Stimulated activated CD4-positive, alpha-beta T cell treated with anti-CD3 and anti-CD28 coated beads, Interleukin-4, amount 100 ng/mL, for 4 hours (primary cell): ENCODE measurements at places on chromosomes 13 and 19.

DNA sequence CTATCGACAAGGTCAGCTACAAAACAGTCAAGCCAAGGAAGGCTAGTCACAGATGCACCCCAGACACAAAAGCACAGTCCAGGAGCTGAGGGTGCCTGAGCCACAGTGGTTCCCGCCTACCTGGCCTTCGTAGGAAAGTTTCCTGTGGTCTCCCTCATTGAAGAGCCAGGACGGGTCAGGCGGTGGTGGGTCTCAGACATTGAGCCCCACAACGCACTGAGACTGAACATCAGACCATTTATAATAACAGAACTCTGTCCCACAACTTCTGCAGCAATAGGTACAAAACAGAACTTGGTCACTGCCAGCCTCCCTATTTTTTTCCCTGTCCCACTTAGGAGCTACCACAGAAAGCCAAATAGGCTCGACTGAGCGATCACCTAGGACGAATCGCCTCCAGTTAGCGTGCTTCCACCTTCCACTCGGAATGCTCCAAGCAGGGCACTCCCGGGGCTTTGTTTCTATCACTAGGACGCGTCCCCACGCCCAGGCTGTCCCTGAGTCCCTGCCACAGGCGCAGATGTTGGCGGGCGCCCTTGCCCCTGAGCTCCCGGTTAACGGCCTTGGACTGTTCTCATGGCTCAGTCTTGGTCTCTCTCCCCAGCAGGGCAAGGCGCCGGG, 640 bp upstream of the ZNF544 start:
- DNase-seq = no peak

DNA sequence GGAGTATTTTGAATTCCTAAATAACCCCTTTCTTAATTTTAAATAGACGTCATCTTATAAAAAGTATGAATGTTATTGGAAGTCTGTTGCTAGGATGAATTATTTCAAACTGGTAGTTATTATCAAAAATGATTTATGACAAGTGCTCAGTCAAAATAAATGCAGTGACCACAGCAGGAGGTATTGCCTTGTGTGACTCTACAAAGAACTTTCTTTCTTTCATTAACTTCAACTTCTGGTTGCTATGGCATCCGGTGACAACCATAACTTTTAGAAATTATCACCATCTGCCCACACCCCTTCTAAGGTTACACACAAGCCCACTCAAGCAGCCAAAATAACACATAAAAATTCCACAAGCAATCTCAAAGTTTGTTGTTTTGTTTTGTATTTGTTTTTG, 189.9 kb downstream of the DACH1 start:
- no peak for DNase-seq

GRCh38 chr19:30320916-30321315, 51.3 kb upstream of the ZNF536 start:
- no peak for DNase-seq

DNA sequence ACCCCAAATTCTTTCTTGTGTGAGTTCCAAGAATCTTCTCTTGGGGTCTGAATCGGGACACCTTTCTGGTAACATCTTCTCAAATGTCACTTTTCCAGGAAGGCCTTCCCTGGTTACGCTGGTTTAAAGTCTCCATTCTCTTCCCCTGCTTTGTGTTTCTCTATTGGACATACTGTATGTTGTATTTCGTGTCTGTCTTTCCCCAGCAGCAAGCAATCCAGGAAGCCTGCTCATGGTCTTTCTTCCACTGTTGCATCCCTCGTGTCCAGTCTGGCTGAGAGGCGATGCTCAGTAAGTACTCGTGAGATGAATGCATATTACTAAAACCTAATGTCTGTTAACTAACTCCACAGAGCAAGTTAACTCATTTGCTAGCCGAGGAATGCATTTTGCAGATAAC, 43.7 kb downstream of the RFXAP start:
- no peak for DNase-seq

DNA sequence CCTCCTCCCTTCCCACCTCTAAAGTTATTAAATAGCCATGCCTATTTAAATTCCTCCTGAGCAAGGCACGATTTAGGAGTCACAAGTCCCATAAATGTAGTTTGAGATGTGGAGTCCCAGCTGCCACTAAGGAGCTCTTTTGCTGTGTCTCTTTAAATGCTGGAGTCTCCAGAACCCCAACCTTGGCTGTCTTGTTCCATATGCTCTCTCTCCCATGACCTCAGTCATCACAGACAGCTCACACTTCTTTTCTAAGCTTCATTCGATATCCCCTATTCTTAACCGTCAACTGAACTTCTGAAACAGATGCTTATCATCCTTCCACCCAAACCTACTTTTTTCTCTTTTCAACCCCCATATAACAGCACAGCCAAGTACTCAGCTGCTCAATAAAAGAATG, 197.1 kb downstream of the VWA8 start:
- DNase-seq = no peak

- DNase-seq = no peak
Measured at GRCh38 chr19:19337120-19337519, 16.5 kb downstream of the MAU2 start.

DNA sequence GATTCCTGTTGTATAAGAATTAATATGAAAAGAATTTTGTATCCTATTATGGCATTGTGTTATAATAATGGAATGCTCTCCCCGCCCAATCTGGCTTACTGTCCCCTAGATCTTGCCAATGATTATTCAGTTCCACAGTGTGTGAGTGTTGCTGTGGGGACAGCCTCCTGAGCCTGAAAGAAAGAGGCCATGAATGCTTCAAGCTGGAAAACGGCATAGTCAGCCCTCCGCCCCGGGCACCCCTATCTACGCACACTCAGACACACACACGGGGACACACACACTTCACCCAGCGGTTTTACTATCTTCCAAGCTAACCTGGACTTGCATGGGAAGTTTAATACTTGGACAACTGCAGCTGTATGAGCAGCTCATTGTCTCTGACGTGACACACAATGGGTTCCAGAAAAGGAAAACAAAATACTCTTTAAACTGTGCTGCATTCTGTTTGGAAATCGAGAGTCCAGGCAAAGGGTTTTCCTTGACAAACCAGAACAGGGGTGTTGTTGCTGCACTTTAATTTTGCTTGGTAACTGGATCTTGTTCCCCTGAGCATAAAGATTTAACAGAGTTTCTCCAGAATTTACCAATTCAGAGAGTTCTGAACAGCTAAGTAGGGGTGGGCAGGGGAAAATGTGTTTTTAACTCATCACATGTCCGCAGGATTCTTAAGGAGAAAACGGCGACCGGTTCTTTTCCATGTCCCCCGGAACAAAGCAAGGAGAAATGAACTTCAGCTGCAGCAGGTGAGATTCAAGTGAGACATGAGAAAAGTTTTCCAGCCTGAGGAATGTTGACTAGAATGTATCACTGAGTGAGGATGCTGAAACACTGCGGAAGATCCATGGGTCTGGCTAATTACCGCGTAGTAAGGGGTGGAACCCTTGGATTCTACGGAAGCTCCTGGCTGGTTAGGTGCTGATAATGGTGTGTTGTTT, 472.9 kb downstream of the FOXO1 start:
- DNase-seq = no peak

DNA sequence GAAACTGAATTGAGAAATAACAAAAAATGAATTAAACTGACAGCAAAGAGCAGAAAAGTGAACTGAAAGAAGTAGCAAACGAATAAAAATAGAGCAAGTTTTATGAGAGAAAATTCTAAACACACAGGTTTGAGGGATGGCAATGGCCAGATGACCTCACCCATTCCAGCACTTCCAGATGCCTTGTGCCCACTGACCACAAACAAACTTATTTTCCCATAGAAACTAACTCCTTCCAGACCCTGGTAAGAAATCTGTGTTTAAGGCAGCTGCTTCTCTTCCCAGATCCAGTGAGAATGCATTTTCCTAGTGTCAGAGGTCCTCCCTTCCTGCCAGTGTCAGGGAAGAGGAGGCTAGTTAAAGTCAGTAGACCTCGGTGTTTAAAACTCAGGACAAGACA, 51.7 kb downstream of the RXFP2 start:
- no peak for DNase-seq

DNA sequence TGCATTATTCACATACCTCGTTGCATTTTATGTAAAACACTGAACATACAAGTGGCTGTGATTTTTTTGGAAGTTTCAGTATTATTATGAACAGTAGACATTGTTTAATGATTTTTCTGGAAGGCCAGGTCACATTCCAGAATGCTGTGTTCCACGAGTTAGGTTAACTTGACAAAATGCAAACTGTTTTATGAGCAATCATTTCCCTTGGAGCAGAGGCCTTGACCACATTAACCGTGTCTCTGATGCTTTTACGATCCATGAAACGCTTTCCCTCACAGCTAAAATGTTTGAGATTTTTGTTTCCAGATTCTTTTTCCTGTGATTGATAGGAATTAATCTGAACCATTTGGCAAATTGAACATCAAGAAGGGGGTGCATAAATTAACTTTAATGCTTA, 57.8 kb downstream of the MBNL2 start:
- no peak for DNase-seq

GRCh38 chr19:29944390-29945012, 2.5 kb downstream of the URI1 start:
- no peak for DNase-seq

DNA sequence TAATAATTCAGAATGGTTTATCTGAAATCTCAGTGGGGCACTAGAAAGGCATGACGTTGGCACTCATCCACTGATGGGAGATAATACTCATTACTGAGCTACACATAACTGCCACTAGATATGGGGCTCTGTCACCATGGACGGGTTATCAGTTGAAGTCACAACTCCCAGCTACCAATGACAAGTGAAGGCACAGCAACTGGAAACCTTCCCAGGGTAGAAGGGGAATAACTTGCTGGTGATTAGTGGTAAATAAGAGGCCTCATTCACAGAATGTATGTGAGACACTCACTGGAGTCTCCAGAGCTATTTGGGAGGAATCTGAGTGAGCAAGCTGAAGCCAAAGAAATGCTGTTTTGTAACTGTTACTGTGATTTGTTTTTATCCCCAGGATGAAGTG, 249.6 kb downstream of the ENOX1 start:
- no peak for DNase-seq

DNA sequence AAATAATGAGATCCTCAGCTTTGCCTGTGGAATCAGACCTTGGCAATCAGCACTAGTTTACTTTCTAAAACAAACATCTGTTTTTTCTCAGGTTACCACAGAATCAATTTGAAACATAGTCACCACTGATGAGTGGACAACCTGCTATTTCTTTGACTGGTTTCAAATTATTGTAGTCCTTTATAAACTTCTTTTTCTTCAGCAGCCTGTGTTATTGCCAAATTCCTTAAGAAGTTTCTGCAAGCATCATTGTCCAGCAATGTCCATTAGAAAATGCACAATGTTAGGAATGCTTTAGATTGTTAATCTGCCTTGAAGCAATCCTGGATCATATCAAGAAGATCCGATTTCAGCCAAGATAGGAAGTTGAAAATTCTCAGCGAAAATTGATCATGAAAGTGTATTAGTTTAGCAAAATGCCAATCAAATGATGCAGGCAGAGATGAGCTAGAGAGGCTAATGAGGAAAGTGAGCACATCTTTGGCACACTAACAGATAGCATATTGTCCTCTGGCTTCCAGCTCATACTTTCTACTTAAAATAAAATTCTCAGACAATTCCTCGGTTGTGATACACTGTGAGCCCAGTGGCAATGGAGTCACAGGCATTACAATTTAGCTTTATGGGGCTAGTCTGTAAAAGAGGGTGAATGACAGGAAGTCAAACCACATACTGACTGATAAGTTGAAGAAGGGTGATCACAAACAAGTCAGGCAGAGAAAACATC, 270.6 kb downstream of the SLITRK6 start:
- DNase-seq = no peak

- no peak for DNase-seq
Measured at GRCh38 chr13:43368003-43368402, 344.6 kb downstream of the DNAJC15 start.

- DNase-seq = no peak
Measured at GRCh38 chr19:54572696-54573311, 786 bp upstream of the LILRA2 start.

DNA sequence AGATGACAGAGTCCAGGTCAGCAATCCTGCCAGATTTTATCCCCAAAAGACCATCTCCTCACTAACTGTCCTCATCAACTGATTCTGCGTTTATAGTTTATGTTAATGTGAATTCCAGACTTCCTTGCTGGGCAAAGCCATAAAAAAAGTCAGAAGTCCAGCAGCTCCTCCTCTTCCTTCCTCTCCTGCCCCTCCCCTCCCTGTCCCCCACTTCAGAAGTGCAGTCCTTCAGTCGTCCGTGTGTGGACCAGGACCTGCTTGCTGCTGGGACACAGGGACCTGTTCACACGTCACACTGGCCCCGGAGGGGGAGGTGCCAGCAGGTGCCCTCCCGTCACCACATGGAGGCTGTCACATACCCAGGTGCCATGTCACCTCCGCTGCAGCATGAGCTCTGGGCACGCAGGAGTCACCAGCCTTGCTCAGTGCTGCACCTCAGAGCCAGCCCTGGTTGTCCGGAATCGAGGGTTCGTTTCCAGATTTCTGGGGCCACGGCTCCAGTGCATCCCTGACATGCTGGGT, 4.0 kb upstream of the MCF2L start:
- DNase-seq = no peak

DNA sequence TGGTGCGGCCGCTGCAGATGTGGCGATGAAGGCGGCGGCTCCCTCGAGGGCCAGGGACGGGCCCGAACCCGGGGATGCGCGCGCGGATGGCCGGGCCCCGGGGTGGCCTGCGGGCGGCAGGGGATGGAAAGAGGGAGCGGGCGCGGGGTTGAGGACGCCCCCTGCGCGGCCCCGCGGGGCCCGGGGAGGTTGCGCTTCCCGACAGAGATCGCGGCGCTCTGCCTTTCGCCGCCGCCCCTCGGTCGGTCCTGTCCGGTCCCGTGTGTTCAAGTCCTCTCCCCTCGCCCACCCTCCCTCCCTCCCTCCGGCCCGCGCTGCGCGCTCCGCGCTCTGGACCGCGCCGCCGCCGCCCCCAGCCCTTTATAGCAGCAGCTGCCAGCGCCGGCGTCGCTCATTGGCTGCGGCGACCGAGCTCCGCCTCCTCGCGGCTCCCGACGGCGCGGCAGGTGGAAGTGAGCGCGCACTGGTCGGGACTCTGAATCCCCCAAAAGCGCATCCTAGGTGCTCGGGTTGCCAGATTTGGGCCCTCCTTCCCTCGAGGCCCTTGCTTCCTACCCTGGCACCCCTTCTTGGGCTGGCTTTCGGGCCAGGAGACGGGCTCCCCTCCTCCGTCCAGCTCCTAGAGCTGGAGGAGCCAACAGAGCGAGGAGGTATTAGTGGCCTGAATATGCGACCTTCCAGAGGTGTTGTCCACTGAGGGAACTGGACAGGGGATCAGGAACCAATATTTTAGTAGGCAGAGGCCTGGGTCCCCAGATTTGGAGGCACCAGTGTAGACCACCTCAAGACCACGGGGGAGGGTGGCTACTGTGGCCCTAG, at the start of gene ELAVL3:
ELAVL3 (minus strand) TSS at position 332 of the 819 bp plus-strand sequence. CDS start 438 bp downstream, outside the sequence.
- DNase-seq = no peak

GRCh38 chr19:18603958-18604819, 2.4 kb downstream of the CRLF1 start:
- DNase-seq = no peak

DNA sequence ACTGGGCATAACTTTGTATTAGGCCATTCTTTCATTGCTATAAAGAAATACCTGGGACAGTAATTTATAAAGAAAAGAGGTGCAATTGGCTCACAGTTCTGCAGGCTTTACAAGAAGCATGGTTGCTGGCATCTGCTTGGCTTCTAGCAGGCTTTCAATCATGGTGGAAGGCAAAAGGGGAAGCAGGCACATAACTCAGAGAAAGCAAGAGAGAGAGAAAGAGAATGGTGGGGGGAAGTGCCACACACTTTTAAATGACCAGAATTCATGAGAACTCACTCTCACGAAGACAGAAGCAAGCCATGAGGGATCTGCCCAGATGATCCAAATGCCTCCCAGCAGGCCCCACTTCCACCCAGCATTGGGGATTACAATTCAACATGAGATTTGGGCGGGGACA, 179.7 kb downstream of the SPRY2 start:
- DNase-seq = no peak
